Stimulated activated naive B cell treated with anti-CD40 and anti-IgM and Interleukin-4, amounts not matched to agents 10 μg/mL and 1 μg/mL and 100 μg/mL, for 72 hours (primary cell): ENCODE measurements at places on chromosomes 11 and 22.

GRCh38 chr22:29216873-29217666 is 11.4 kb downstream of the EMID1 start:
- DNase-seq, result no peak

DNA sequence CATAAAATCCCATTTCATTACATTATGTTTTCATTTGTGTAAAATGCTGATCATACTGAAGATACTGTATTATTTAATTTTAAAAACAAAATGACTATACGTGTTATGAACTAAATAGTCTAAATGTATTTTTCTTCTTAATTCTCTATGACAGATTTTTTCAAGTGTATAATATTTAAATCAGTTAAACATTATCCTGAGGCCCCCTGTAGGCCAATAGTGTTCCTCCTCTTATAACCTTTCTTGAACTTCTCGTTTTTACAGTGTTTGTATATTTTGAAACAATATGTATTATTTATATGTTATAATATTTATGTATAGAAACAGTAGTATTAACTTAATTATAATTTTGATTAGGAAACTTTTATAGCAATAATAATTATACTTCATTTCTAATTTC is 151.1 kb upstream of the CHORDC1 start:
- DNase-seq, result no peak

DNA sequence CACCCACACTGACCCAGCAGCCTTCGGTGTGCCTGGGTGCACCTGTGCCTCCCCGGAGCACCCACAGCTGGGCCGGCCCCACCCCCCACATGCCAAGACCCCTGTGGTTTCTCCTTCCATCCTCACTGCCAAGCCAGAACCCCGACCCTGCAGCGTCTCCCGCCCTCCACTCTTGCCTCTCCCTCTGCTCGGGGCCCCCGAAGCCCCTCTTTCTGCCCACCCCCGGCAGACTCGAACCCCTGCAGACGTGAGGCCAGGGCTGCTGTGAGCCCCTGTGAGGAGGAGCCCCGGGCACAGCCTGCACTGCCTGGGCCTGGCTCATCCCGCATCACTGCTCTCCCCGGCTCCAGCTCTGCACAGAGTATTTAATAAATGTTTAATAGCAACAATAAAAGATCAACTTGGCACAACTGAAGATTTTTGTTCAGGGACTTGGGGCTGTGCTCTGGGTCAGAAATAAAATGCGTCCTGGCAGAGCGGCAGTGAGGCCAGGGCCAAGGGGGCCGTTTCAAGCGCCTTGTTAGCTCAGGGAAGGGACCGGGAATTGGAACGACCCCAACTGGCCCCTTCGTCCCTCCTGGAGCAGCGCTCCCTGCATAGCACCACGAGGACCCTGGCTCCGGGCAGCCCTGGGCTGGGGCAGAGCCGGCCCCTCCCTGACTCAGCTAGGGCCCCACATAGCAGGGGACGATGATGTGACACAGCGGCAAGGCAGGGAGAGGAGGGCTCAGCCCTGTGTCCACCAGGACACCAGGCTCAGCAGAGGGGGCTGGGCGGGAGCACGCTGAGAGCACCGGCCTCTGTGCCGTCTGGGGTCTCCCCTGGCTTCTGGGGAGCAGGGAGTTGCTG is 520.8 kb downstream of the BRD1 start:
- DNase-seq, result no peak

GRCh38 chr11:118996926-118997626 is 862 bp upstream of the CENATAC start:
- peak; percentile 56 for DNase-seq

GRCh38 chr11:100712583-100712982 is 25.5 kb downstream of the ARHGAP42 start:
- no peak for DNase-seq

DNA sequence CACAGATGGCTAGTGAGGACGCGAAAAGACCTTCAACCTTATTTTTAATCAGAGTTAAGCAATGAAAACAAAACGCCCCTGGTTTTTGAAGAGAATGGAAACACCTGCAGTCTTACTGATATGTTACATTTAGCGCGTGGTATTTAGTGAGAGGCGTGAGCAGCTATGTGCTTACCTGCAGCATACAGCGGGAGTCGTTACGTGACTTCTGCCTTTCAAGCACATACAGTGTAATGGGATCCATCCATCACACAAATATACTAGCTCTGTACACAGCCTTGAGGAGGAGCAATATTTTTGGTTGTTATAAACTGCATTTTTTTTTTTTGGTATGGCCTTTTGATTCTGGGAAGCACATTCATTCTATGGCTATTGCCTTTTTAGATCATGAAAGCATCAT is 5.5 kb downstream of the KRTAP5-2 start:
- no peak for DNase-seq

DNA sequence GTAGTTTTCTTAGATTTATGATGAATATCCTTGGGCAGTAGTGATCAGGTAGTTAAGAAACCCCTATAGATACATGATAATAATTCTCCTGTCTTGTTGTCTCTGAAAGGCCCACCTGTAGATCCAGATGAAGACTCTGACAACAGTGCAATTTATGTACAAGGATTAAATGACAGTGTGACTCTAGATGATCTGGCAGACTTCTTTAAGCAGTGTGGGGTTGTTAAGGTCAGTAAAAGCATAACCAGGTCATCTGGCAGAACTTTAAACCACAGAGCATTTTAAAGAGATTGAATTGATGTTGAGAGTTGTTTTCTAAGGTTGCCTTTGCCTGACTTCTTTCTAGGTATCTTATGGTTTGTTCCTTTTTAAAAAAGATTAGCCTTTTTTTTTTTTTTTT is 14.1 kb upstream of the GAS2L1 start:
- DNase-seq, result no peak
